ENCODE measurements at places on chromosomes 5 and 9.

DNA sequence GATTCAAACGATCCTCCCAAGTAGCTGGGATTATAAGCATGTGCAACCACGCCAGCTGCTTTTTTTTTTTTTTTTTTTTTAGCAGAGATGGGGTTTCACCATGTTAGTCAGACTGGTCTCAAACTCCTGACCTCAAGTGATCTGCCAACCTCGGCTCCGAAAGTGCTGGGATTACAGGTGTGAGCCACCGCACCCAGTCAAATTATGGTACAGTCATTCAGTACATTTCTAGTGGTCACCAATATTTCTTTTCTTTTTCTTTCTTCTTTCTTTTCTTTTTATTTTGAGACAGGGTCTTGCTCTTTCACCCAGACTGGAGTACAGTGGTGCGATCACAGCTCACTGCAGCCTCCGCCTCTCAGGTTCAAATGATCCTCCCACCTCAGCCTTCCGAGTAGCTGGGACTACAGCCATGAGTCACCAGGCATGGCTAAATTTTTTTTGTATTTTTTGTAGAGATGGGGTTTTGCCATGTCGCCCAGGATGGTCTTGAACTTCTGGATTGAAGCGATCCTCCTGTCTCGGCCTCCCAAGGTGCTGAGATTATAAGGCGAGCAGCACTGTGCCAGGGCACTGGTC is 25.4 kb upstream of the DCP2 start:
- no peak overlapping the region for H3K27ac ChIP-seq
- DNase-seq: no peak
- no peaks in the 10 kb centered on the region for H3K36me3 ChIP-seq

DNA sequence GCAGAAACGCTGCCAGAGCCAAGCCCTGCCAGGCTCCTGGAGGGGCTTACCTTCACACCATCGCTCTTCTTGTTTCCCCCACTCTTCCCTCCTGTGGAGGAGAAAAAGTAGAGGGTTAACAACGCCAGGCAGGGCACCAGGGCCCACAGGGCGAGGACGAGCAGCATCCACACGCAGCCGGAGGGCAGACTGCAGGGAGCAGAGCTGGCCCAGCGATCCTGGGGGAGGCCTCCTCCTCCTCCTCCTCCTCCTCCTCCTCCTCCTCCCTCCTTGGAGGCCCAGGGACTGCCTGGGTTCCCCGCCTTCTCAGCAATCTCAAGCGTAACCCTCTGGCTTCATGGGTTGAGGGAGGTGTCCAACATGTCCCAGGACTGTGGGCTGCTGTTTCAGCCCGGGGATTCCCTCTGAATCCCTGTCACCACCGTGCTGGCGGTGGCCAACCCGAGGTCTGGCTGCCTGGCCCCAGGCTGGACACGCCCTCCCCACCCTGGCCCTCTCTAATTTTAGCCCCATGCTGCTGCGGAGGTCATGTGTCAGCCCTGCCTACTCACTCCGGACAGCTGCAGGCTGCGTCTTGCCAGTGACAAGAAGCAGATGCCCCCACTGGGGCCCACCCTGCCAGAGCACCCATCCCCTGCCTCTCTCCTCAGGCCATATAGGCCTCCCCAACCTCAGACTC is 44.3 kb downstream of the CAMK2A start:
- H3K36me3 ChIP-seq: no peaks in the 10 kb centered on the region
- DNase-seq: no peak
- H3K4me3 ChIP-seq: no peak overlapping the region
- no peak overlapping the region for H3K27ac ChIP-seq

GRCh38 chr5:73382401-73382740 is 66.2 kb downstream of the FOXD1 start:
- no peak overlapping the region for H3K27ac ChIP-seq
- H3K36me3 ChIP-seq: no peaks in the 10 kb centered on the region
- DNase-seq: no peak
- H3K27me3 ChIP-seq: peaks cover 12% of the 10 kb centered on the region

DNA sequence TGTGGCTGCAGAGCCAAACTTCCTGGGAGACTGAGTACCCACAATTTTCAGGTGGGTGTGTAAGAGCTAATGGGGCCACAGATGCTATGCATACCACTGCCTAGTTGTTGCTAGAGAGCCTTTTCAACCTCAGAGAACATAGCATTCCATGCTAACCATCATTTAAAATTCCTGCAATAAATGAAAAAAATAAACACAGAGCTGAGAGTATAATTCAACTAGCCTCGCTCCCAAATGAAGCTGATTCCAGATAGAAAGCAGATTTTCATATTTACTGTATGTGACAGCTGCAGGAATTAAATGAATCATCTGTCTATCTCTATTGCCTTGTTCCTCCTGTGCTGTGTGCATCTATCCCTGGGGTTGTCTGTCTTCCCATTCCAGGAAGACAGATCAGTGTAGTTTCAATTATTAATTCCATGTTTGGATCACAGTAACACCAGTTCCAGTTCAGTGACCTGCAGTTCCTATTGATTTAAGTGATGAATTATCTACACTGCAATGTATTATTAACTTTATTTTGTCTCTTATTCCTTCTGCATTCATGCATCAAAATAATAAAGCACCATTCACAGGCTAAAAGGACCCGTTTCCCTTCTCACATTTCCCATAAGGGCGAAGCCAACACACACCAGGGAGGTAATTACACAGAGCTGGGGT is 324.5 kb downstream of the SLIT3 start:
- no peaks in the 10 kb centered on the region for H3K27me3 ChIP-seq
- no peak overlapping the region for H3K4me3 ChIP-seq
- DNase-seq: no peak

DNA sequence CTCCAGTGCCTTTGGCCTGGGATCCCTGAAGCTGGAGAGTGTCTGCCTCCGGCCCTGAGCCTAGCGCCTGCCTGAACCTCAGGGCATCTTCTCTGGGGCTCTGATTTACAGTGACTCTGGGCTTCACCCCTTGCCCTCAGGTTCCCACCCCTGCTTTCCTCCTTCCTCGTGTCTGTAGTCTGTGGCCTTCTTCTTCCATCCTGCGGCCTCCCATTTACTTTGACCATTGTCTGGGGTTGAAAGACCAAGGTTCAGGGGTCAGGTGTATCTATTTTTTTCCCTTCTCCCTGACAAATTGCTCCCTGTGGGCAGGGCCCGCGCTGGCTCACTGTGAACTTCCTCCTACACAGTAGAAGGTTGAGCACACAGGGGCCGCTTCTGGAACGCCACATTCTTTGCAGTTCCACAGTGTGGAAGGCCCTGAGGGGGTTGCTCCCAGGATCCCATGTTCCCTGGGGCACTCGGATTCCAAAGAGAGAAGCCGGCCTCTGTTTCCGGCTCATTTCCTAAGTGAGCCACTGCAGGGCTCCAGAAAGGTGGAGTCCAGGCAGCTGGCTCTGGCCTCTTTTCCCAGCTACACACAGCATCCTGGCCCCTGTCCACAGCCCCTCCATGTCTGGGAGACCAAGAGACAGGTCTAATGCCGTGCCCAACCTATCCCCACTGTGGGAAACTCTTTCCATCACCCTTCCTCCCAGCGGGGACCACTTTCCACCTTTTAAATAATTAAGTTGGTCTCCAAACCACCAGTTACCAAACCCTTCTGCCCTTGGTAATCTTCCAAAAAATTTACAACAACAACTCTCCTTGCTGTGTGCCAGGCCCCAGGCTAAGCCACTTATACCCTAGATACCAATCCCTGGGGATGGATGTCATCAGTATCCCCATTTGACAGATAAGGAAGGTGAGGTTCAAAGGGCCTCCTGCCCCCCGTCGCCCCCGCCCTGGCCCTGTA is 140.3 kb upstream of the IER5L start:
- DNase-seq: no peak
- H3K4me1 ChIP-seq: peaks cover 94% of the 10 kb centered on the region
- peak overlapping the region; percentile 95 for H3K27ac ChIP-seq
- H3K4me3 ChIP-seq: no peak overlapping the region
- H3K36me3 ChIP-seq: no peaks in the 10 kb centered on the region

- DNase-seq: no peak
- H3K27ac ChIP-seq: no peak overlapping the region
- H3K4me1 ChIP-seq: no peaks in the 10 kb centered on the region
- no peaks in the 10 kb centered on the region for H3K36me3 ChIP-seq
- no peak overlapping the region for H3K4me3 ChIP-seq
Measured at GRCh38 chr5:33696411-33696810, 195.4 kb downstream of the ADAMTS12 start.
